ENCODE measurements at places on chromosomes 6 and 20.

DNA sequence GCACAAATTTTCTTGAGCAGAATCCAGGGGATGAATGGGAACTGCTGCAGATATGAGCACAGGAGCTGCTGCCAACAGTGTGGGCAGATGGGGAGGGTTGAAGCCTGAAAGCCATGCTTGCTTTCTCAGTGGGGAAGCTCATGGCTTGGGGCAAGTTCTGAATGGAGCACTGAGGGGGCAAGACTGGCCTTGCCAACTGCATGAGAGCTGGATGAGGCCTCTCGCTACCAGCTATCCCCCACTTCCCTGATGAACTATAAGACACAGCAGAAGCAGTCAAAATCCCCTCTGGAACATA is 28.3 kb downstream of the TREM1 start:
- DNase-seq, result no peak

- DNase-seq, result no peak
Observed at GRCh38 chr6:149147195-149147594, 170.3 kb upstream of the TAB2 start.

DNA sequence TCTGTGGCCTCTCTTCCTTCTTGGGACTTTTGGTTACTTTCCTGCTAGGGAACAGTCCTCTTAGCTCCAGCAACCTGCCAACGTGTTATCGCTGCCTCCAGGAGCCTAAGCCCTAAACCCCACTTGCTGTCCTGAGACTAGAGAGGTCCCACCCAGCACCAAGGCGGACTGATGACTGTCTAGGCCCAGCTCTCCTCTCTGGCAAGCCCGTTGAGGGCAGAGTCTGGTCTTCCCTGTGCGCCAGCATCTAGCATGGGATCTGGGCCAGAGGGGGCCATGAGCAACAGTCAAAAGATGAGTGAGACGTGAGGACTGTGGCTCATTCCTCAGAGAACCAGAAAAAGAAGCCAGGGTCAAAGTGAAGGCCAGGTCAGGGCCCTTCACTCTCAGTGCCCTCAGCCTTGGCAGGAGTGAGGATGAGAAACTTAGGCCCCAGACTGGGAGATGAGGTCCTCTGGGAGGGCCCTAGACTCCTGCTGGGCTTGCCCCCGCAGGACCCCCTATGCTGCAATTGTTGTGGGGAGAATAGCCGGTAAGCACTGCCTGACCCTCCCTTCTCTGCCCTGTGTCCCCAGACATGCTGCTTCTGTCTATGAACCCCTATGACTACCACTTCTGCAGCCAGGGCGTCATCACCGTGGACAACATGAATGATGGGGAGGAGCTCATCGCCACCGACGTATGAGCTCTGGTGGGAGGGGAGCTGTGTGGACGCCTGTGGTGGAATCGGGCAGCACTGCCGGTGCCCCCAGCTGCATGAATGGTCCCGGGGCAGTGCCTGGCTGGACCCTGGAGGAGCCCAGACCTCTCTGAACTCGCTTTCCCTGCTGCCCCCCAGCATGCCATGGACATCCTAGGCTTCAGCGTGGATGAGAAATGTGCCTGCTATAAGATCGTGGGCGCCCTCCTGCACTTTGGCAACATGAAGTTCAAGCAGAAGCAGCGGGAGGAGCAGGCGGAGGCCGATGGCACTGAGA is 30.9 kb downstream of the MYH7B start:
- DNase-seq, result no peak

- no peak for DNase-seq
Observed at GRCh38 chr6:111970426-111970825, 83.5 kb upstream of the CCN6 start.

DNA sequence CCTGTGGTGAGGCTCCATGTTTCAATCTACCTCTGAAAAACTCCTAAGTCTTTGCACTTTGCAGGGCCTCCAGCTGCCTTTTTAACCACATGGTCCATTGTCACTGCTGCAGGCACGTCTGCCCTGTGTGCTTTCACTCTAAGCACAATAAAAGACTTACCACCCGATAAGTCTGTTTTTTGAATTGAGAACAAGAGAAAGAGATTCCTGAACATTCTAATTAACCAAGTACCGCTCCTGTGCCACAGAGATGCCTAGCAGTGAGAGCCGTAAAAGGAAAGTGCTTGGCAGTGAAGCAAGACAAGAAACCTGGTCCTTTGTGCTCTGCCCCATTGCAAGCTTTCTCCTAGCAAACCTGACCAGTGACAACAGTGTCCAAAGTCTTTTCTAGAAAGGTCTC is 487.6 kb upstream of the FLRT3 start:
- DNase-seq, result no peak

Measured in memory B cell (primary cell).